ENCODE measurements at places on chromosomes 3 and 15. TPM values are rescaled to one million over a fixed set of nuclear protein-coding genes. Genes with fewer than 3 reads are reported as not detected.

GOLGA8T gene
- total RNA-seq, result not detected

SNTN gene
- not detected for total RNA-seq

CHRNB4 gene
- total RNA-seq, result not detected

CNBP gene
- 251 TPM for total RNA-seq

MFSD1 gene
- total RNA-seq, result 82.0 TPM

MFGE8 gene
- 48.1 TPM for total RNA-seq

DNA sequence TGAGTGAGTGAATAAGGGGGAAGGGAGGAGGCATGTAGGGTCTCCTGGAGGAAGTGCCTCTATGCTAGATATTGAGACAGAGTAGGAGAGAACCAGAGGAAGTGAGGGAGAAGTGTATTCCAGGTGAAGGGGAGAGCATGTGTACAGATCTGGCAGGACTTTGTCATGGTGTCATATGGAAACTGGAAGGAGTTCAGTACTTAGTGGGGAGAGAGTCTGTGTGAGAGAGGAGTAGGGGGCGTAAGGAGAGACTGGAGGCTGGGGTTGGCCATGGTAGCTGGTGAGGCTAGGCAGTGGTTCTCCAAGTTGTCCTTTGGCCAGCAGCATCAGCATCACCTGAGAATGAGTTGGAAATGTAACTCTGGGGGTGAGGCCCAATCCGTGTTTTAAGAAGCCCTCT lies 29.6 kb upstream of the EPHB1 start:
- DNase-seq, result no peak

DNA sequence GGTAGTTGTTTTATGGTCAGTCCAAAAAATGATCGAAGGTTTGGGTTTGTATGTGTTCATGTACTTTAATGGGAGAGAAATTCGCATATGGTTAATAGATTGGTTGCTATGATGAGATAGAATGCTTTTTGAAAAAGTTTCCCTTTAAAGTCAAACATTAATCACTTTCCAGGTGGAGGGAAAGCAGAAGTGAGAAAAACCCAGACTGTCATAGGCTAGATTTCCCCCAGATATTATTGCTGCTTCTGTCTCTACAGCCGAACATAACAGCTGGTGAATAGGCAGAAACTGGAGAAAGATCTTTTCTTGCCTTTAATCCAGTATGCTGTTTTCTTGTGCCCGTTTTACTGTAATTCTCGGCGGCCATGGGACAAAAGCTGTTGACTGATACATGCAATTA lies 287.6 kb downstream of the SOX2 start:
- DNase-seq, result no peak

GRCh38 chr15:20357481-20358065 lies 184.0 kb downstream of the GOLGA6L6 start:
- DNase-seq, result no peak

DNA sequence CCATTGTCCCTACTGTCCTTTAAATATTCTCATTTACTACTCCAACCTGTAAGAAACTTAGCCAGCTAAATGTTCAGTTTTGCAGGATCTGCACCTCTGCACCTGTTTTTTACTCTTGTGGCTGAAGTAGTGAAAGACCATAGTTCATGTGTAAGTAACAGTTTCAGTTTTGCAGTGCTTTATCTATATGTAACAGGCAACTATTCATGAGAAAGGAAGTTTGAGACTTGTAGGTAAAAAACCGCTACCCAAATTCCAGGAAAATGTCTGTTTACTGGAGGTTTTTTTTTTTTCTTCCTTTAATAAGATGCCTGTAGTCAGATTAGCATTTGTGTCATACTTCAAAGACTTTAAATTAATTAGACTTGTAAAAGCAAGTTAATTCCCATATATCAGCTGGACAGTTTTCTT lies 25.4 kb upstream of the MBNL1 start:
- no peak for DNase-seq

DNA sequence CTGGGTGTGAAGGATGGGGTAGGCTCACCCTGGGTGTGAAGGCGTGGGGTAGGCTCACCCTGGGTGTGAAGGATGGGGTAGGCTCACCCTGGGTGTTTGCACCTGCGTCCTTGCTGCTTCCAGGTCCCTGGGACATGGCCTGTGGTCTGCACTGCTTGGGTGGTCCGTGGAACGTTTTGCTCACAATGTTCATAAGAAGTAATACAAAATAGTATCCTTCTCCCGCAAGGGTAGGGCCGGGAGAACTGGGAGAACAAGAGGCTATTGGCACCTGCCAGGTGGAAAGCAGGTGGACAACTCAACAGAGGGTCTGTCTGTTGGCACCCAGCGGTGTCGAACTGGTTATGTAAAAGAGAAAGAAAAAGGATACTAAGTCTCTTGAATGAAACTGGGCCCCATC lies 17.0 kb upstream of the PCSK6 start:
- DNase-seq, result no peak

DNA sequence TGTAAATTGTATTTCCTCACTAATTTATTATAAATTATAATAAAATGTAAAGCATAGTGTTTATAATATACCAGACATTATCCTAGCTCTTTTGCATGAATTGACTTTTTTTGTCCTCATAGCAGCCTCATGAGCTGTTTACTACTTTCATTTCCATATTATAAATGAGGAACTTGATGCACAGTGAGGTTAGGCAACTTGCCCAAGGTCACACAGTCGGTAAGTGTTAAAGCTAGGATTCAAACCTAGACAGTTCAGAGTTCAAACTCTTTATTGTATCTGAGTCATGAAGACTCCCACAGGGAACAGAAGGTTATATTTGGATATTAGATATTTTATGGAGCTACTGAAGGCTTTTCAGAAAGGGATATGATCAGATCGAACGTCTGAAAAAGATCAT lies 322.2 kb upstream of the SATB1 start:
- no peak for DNase-seq

- no peak for DNase-seq
Measured at GRCh38 chr15:88477126-88477525, 9.6 kb downstream of the MRPS11 start.

GRCh38 chr15:28986726-28987125 lies 101.0 kb downstream of the APBA2 start:
- no peak for DNase-seq

GRCh38 chr15:48400086-48400485 lies 68.9 kb downstream of the DUT start:
- DNase-seq, result no peak

DNA sequence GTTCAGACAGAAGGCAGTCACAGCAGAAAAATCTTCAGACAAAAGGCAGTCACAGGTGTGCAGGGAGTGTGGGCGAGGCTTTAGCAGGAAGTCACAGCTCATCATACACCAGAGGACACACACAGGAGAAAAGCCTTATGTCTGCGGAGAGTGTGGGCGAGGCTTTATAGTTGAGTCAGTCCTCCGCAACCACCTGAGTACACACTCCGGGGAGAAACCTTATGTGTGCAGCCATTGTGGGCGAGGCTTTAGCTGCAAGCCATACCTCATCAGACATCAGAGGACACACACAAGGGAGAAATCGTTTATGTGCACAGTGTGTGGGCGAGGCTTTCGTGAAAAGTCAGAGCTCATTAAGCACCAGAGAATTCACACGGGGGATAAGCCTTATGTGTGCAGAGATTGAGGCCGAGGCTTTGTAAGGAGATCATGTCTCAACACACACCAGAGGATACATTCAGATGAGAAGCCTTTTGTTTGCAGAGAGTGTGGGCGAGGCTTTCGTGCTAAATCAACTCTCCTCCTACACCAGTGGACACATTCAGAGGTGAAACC lies 27.6 kb downstream of the ZNF589 start:
- no peak for DNase-seq

Measured in dermis blood vessel endothelial cell (primary cell).